ENCODE measurements at places on chromosomes 2 and 18.

- no peak for DNase-seq
These were observed 165.3 kb upstream of the SYT4 start for GRCh38 chr18:43442571-43442970.

DNA sequence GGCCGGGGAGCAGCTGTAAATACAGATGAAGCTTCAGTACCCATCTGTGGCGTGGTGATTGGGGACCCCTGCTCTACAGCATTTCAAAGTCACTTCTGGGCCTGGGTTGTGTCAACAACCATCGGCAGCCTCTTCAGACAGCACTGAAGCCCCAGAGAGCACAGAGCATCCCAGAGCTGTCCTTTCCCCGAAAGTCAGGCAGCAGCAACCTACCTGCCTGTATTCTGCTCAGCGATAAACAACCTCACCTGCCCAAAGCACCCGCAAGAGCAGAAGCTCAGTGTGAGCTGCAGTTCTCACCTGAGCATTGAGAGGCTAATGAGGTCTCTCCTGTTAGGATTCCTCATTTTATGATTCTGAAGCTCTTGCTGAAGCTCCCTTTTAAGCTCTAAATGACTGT is 19.3 kb downstream of the TRABD2A start:
- DNase-seq = no peak

DNA sequence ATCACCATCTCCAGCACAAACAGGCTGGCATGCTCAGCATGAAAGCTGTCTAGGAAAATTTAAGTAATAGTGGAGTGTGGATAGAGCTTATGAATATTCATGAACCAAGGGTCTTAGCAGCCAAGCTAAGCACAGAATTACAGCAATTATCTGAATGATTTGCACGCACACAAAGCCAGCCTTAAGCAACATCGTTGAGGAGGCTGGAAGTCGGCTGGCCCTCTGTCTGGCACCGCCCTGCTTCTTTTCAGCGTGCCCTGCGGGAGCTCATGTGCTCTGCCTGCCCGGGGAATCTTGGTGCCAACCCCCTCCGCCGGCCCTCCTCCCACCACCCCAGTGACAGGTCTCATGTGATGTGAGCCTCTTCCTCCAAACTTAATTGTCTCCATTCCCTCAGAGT is 540.1 kb downstream of the CMPK2 start:
- no peak for DNase-seq

DNA sequence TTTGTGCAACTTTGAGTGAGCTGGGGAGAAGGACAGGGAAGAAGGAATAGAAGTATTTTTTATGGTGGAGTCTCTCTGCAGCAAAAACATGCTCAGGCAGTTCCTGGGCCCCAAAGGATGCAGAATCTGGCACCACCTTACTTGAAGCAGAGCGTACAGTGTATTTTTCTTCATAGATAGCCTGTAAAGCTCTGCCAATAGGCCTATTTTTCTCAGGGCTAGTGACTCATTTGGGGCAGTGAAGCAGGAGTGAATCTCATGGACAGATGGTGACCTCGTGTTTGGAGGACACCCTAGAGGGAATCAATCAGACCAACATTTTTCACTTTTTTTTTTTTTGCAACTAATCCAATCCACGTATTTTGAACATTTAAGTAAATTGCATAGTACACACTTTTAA is 268.1 kb upstream of the CXCR4 start:
- no peak for DNase-seq

GRCh38 chr18:49910019-49910418 is 96.7 kb upstream of the ACAA2 start:
- DNase-seq = no peak

DNA sequence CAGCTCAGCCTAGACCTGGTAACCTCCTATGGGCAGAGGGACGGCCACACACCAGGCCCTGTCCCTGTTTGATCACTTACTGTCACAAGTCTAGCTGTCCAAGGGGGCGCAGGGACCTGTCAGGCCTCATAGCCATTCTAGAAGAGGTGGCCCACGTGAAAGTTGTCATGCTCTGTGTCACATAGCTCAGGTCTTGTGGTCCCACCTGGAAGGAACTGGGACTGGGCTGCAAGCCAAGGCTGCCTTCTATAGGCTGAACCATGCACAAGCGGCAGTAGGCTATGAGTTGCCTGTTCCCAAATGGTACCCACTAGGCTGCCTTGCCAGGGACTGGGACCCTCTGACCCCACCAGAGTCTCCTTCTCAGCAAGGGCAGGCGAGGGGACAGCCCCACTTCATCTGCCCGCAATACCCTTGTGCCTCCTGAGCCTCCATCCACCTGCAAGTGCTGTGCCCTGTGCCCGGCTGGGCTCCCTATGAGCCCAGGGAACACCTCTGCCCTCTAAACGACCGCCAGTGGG is 177.5 kb downstream of the ANAPC1 start:
- DNase-seq = no peak

GRCh38 chr18:39845631-39846030 is 2109.4 kb upstream of the PIK3C3 start:
- no peak for DNase-seq

- DNase-seq = no peak
These were observed 142.6 kb downstream of the MEIS1 start for GRCh38 chr2:66577321-66578053.

GRCh38 chr18:45430041-45430440 is 185.2 kb upstream of the SLC14A2 start:
- no peak for DNase-seq

- no peak for DNase-seq
These were observed 266.2 kb downstream of the TMX3 start for GRCh38 chr18:68448736-68449135.

- DNase-seq = no peak
These were observed 122.0 kb downstream of the WDSUB1 start for GRCh38 chr2:159164457-159164911.

DNA sequence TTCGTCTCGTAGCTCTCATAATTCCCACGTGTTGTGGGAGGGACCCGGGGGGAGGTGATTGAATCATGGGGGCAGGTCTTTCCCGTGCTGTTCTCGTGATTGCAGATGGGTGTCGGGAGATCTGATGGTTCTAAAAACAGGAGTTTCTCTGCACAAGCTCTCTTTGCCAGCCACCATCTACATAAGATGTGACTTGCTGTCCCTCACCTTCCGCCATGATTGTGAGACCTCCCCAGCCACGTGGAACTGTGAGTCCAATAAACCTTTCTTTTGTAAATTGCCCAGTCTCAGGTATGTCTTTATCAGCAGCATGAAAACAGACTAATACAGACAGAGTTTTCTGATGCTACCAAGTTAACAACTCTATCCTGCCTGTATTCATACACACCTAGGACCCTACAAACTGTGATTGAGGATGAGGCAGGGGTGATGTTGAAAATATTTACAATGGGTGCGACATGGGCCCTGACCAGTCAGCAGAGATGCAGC is 3.9 kb downstream of the APOB start:
- DNase-seq = no peak

DNA sequence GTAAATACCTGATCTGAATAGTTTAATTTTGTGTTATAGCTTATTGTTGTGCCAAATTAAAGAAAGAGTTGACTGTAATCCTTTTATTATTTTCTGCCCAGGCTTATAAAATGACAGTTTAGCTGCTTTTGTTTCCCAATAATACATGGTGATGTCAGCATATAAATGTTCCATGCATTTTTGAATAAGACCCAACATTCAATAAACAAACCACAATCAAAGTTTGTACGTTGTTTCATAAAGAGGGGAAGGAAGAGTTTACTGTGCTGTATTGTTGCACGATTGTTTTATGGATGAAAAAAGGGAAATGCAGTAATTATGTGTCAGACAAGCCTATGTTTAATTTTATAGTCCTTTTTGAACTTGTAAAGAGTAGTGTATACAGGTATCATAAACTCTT is 177.2 kb upstream of the SCN7A start:
- DNase-seq = no peak

GRCh38 chr18:52567360-52567759 is 227.4 kb downstream of the DCC start:
- DNase-seq = no peak

- DNase-seq = no peak
These were observed 278.6 kb upstream of the TMEFF2 start for GRCh38 chr2:192473331-192473730.

DNA sequence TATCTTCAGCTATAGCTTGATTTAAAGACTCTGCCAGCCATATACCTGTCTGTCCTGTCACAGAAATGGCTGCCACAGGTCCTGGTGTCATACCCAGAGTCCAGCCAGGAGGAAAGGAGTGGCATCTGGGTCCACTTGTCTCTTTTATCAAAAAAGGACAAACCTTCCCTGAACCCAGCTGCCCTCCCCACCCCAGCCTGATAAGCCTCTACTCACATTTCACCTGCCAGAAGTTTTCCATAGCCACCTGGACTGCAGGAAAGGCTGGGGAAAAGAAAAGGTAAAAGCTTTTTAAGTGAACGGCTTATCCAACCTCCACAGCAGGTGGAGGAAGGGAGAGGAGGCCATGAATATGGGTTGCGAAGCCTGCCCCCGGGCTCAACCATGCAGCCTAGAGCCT is 32.8 kb downstream of the TMEM163 start:
- no peak for DNase-seq

DNA sequence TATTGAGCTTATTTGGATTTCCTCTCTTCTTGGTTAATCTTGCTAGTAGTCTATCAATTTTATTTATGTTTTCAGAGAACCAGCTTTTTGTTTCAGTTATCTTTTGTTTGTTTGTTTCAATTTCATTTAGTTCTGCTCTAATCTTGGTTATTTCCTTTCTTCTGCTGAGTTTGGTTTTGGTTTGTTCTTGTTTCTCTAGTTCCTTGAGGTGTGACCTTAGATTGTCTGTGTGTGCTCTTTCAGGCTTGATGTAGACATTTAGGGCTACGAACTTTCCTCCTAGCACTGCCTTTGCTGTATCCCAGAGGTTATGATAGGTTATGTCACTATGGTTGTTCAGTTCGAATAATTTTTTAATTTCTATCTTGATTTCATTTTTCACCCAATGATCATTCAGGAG is 141.6 kb downstream of the ZNF236 start:
- DNase-seq = no peak

DNA sequence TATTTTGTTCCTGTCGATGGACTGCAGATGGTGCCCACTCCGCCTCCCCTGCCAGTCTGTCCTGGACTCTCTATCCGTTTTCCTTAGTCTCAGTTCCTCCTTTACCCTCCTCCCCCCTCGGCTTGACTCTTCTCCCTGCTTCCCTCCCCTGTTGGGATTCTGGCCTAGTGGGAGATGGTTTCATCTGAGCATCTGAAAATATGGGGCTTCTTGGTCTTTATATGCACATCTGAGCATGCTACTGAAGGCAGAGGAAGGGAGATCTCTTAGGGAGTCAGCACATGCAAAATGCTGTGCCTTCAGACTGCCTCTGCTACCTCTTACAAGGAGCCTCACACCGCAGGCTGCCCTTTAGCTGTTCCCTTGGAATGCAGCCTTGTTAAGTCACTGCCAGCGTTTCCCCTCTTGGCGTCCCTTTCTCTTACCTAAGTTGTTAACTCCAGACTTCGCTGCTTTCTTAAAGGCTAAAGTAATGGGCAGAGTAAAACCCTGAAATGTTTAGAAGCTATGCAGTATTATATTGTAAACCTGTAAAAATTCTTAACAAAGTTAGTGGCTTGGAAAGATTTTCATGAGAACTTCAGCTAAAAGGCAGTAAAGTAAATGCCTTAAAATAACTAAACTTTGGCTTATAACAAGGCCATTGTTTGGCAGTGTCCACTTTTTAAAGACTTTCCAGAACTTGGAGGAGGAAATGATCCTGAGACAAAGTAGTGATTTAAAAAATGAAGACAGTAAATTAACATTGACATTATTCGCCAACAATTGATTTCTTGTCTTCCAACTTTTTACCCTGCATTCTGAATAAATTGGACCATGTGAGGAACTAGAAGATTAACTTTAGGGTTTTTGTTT is 49.8 kb downstream of the LDLRAD4 start:
- DNase-seq = no peak

DNA sequence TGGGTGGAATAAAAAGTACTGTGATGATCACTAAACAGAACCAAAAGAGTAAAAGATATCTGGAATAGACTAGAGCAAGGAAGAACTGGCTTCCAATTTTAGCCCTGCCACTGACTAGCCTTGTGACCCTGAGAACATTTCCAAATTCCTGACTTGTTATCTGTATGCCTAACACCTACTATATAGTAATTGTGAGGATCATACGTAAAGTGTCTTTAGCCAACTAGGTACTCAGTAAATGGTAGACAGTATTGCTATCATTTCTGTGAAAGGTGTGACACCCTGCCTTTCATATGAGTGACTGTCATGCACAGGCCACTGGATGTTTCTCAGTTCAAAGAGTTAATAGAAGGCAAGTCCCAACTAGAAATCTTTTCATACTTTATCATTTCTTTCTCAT is 29.8 kb downstream of the CYTIP start:
- no peak for DNase-seq

DNA sequence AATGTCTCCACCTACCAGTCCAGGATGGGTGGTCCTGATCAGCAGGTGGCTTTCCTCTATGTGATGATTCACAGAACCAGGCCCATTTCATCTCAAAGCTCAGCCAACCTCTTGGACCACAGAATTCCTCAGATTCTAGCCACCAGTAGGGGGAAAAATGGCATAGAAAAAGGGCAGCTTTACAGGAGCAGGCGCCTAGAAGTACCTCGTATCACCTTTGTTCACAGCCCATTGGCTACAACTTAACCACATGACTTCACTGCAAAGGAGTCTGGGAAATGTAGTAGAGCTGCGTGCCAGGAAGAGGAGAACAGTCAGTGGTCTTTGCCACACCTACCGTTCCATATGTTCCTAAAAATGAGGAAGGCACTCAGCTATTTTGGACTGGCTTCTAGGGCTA is 62.8 kb upstream of the DTNA start:
- DNase-seq = peak; percentile 16

GRCh38 chr2:46555011-46555410 is 75.6 kb downstream of the TMEM247 start:
- DNase-seq = peak; percentile 44

GRCh38 chr2:20994130-20994529 is 49.7 kb downstream of the APOB start:
- DNase-seq = no peak

GRCh38 chr18:39455285-39455684 is 1889.7 kb upstream of the CELF4 start:
- DNase-seq = peak; percentile 44

DNA sequence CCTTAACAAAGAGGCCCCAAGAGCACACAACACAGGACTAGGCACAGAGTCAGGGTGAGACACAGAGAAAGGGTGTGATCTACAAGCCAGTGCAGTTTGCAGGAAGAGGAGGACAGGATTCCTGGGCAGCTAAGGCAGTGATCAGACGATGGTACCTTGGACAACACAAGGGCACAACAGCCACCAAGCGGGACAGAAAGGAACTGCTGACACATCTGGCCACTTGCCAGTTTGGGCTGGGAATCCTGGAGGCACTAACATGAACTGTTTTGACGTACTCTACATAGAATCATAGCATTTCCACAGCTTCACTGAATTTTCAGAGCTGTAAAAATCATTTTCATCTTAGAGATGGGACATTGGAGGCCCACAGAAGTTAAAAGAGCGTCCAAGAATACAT is 221.5 kb upstream of the SLC35G4 start:
- DNase-seq = peak; percentile 75

- no peak for DNase-seq
These were observed 617.4 kb downstream of the BCL11A start for GRCh38 chr2:59936048-59936447.

DNA sequence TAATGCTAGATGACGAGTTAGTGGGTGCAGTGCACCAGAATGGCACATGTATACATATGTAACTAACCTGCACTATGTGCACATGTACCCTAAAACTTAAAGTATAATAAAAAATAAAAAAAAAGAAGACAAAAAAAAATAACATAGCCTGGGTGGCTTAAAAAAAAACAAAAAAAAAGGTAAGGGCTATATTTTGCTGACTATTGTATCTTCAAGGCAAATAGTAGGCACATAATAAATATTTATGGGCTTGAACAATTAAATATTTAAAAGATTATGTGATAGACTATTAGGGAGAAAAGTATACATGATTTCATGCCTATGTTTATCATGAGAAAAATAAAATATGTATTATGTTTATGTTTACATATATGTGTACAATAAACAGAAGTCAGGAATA is 99.4 kb downstream of the CCDC148 start:
- no peak for DNase-seq
